ENCODE measurements at places on chromosomes 11 and 22.

GRCh38 chr11:100340466-100341319 is 346.4 kb upstream of the ARHGAP42 start:
- no peak for DNase-seq

- no peak for DNase-seq
Measured at GRCh38 chr11:100789500-100789899, 102.4 kb downstream of the ARHGAP42 start.

- DNase-seq = no peak
Measured at GRCh38 chr11:73017024-73017751, 124.9 kb downstream of the FCHSD2 start.

DNA sequence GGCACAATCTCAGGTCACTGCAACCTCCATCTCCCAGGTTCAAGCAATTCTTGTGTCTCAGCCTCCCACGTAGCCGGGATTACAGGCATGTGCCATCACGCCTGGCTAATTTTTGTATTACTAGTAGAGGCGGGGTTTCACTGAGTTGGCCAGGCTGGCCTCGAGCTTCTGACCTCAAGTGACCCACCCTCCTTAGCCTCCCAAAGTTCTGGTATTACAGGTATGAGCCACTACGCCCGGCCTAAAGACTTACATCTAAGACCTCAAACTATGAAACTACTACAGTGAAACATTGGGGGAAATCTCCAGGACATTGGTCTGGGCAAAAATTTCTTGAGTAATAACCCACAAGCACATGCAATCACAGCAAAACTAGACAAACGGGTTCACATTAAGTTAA is 13.8 kb upstream of the FAM181B start:
- no peak for DNase-seq

DNA sequence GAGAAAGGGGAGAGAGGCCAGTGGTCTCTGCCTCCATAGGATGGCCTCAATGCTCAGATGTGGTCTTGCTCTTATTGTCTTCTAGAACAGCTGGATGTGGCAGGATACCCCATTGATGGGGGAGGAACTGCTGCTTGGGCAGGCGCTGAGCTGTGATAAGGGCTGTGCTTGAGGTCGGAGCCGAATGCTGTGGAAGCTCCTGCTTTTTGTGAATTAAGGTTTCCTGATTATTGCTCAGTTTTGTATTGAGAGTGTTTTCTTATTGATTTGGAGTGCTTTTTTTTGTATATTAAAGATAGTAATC is 57.2 kb downstream of the CABIN1 start:
- DNase-seq = no peak

DNA sequence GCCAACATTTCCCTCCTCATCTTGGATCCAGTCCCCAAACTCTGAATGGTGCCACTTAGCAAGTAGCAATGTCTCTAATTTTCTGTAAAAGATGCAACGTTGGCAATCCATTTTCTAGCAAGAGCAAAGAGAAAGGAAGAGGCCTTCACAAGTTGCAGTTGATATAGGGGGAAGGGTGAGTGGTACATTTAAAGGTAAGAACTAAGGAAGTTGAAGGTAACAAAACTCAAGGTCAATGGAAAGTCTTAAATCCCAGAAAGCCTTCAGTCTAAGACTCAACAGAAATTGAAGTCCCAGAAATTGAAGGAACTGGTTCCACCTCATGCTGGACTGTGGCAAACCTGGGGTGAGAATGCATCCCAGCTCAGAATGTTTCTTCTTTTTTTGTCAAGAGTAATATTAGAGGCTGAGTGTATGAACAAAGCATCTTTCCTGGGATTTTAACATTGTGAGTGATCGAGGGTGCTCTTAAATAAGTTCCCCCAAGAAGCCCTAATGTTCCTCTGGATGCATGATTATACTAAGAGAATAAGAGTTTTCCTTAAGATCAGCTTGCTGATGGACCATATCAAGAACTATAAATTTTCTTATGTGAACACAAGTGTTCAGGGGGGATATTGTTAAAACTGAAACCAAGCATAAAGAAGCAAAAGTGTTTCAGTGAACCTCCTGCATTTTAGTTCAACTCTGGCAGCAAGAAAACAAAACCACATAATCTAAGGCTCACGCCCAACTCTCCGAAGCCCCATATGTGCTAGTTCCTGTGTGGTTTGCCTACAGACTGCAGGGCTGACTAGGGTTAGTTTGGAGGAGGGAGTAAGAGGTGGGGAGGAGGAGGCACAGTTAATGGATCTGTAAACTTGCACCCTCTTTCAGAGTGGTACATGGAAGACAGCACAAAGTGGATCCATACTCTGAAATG is at the start of gene GRAP2:
TSS of gene GRAP2 (plus strand) at position 779 of the 922 bp plus-strand sequence. CDS start 46,023 bp downstream, outside the sequence.
- no peak for DNase-seq

- no peak for DNase-seq
Measured at GRCh38 chr11:2745511-2745910, 45.7 kb upstream of the KCNQ1OT1 start.
